OCI-M1 (cell line): ENCODE measurements at places on chromosomes 16 and 17.

DNA sequence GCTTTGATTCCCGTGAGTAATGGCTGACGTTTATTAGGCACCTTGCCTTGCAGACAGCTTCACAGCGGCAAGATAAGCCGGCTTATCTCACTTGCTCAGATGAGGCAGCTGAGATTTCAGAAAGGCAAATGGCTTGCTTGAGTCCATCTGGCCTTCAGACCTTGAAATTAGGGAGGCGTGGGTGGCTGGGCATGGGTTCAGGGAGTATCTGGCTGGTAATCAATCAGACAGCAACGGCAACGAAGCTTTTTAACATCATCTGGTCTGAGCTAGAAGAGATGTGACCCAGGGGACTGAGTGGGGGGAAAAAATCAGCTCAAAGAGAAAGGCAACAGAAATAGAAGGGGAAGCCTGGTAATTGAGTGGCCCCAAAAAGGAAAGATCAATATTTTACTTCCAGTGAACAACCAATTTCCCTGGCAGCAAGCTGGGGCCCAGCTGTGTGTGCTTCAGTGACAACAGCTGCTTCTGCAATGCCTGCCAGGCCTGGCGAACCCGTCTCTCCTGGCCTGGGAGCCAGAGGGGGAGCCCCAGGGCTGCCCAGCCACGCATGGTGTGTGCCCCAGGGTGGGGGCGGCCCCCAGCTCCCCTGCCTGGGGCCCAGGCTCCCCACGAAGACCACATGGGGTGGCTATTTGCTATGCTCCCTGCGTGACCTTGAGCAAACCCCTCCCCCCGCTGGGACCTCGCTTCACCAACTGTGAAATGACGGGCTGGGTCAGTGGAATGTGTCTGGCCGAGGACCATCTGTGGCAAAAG is 34.0 kb downstream of the RAB11FIP4 start:
- peak; percentile 50 for DNase-seq

DNA sequence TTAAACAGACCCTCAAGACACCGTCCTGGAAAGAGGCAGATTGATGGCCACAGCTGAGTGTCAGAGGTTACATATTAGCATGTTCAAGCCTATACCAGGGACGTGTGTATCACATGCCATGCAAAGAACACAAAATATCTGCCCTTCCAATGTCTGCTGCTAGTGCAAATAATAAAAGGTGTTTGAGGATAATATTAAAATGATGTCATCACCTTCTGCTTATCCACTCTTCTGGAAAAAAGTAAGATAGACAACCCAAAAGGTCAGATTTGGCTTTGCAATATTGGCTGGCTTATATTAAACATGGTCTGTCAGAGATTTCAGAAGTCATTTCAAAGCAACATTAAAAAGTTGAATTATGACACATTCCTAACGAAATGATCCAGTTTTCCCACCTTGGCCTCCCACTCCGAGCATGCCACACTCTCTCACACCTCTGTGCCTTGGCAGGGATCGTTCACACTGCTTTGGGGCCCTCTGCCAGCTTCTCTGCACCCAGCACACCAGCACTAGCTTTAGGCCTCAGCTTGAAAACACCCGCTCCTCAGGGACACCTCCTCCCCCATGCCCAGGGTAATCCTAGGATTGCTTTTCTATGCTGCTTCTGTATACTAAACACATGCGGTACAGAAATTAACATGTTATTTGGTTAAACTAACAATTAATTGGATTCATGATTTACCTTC is 248.2 kb downstream of the NTN1 start:
- DNase-seq, result no peak

DNA sequence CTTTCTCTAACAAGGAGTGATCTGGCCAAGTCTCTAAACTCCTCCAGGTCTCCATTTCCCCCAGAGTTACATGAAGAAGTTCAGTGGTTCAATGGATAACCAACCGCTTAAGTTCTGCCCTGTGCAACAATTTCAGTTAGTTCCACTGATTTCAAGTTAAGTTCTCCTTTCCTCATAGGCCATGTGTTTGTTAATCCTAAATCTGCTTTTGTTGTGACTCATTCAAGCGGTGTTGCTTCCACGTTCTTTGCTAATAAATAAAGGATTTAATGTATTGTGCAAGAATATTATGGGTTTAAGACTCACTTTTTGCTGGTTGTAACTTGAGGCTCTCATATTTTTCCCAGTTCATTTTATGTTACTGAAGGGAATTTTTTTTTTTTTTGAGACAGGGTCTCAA is 36.3 kb downstream of the GNA13 start:
- DNase-seq, result peak; percentile 23

DNA sequence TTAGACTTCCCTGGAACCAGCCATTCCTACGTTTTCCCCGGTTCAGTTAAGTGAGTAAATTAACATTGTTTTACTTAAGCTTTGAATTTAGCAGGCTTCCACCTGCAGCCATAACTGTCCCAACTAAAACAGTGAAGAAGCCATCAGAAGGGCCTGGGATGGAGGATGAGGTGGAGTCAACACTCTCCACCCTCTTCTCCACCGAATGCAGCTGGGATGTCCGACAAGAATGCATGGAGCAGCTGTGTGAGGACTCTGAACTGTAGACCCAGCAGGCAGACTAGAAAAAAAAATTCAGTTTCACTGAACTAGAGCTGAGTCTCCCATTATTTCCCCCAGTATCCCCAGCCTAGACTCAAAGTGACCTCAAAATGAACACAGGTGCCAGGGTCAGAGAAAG is 114.8 kb downstream of the C16orf95 start:
- no peak for DNase-seq

DNA sequence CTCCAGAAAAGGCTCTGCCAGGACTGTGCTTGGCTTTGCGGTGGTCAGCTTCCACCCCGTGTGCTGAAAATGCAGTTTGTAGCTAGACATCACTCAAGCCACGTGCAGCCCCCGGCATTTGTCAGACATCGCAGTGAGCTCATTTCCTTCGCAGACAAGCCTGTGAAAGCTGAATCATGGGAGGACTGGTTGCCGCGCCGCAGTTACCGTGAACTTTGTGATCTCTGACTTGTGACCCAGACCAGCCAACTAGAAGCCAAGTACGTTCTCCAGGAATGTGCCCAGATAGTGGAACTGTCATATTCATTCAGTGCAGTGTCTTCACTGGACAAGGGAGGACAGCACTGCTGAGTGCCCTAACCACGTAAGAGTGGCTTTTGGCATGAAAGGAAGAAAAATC is 58.1 kb downstream of the NDE1 start:
- no peak for DNase-seq

DNA sequence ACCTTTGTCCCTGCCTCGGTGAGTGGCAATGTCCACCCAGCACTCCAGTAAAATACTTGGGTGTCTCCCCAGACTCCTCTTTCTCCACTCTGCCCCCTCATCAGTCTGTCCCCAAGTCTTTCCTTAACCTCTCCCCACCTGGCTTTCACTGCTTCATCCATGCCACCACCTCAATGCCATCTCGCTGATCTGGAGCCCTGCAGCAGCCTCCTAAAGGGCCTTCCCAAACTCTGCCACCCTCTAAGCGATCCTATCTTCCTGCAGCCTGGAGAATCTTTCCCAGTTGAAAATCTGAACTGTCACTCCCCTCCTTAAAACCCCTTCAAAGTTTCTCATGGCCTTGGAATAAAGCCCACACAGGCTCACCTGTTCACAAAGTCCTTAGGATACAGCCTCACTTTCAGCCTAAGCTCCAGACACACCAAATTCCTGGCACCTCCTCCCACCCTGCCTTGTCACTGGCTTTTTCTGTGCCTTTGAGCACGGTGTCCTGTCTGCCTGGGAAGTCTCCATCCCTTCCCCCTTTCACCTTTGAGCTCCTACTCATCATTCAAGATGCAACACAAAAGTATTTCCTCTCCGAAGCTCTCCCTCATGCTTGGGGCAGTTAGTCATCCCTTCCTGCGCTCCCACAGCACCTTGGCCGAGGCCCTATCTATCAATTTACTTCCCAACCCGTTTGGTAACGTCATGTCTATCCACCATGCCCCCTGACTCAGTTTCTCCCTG is 2.8 kb downstream of the WNK4 start:
- no peak for DNase-seq

- DNase-seq, result no peak
Measured at GRCh38 chr17:50534222-50534978, 1.9 kb downstream of the EPN3 start.

- peak; percentile 88 for DNase-seq
Measured at GRCh38 chr17:28861393-28862203, 6.8 kb downstream of the ERAL1 start.

DNA sequence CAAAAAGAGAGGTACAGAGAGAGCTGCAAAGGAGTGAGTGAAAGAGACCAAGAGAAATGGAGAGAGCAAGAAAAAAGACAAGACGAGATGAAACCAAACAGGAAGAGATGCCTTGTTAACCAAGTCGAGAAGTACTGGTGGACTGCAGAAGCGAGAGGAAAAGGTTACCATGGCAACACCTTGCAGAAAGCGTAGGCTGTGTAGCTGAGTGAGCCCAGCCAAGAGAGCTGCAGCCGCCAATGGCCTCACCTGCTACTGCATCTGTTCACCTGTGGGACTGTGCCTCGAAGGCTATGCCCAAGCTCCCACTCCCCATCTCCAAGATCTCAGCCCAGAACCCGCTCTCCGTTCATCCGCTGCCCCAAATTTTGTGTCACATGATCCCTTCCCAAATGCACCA is 161.3 kb downstream of the SLC39A11 start:
- DNase-seq, result no peak

GRCh38 chr17:17888371-17888770 is 51.6 kb upstream of the SREBF1 start:
- no peak for DNase-seq

GRCh38 chr17:30332057-30332542 is 1.8 kb downstream of the TMIGD1 start:
- DNase-seq, result peak; percentile 26

GRCh38 chr16:47705266-47705665 is 244.1 kb downstream of the PHKB start:
- no peak for DNase-seq

GRCh38 chr16:4209666-4210065 is 32.2 kb downstream of the SRL start:
- DNase-seq, result no peak
